ENCODE measurements at places on chromosomes 4 and X.
A peak's percentile ranks its signal among the peaks of the same experiment; 100 is the strongest.

GRCh38 chrX:146064156-146064555 lies 246.5 kb downstream of the SLITRK2 start:
- DNase-seq: no peak

DNA sequence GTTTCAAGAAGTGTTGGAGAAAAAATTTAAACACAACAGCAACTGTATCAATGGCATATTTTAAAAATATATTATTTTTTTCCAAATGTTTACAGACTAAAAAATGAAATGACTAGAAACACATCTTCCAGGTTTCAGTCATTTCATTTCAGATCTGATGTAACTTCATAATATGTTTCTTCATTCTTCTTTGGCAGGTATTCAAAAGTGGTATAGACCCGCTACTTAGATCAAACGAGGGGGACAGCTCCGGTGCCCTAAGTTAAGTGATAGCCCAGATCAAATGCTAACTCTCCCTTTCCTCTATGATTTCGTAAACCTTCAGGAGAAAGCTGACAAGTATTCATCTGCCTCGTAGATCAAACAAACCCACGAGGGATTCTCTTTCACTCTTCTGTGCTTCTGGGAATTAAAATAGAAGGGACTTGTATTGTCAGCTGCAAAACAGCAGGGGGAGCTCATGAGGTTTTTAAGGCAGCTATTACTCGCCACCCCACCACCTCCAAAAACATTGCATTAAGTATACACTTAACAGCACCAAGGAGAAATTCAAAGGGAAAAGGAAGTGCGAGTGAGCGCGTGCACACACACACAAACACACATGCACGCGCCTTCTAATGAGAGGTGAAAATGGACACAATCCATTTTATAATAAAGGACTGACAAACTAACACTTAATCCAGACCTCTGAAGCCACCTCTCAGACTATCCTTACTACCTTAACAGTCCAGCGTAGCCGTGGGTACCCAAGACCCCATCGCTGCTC lies 21.4 kb downstream of the HELT start:
- DNase-seq: peak; percentile 50

GRCh38 chr4:5921981-5922380 lies 29.1 kb upstream of the CRMP1 start:
- no peak for DNase-seq

DNA sequence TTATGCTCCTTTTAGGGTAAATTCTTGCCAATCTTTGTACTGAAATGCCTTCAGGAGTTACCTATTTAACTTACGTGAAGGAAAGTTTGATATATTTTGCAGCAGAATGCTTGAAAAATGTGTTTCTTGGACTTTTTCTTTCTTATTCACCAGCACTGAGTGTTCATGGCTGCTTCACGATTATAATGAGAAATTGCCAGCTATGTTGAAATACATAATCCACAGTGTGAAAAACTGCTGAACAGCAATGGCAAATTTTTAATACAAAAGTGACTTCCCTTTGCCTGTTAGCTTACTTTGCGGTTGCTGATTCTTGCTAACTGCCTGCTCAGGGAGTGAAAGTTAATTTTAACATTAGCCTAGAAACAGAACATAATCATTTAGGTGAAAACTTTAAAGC lies 153.8 kb upstream of the SLC4A4 start:
- no peak for DNase-seq

DNA sequence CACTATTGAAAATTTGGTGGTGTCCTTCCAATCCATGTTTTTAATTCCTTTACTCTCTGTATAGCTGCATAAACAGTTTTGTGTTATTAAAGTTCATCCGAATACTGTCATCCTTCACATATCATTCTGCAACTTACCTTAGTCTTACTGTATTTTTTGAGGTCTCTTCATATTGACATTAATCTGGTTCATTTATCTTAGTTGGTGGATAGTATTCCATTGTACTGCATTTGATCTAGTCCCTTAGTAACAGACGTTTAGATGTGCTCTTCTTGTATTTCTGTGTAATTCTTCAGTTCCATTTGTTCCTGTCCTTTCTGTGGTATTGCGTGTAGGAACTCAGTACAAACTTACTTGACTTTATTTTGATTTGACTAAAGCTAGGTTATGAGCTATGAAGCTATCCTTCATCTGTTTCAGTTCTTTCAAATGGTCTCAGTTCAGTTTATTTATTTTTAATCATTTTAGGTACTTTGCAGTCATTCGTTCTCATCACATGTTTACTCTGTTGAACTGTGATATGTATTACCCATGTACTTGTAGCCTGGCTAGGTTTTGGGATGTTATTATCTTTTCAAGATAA lies 41.3 kb downstream of the RAPGEF2 start:
- DNase-seq: no peak

- no peak for DNase-seq
These were observed 60.9 kb downstream of the GLRA2 start for GRCh38 chrX:14590216-14590615.

- no peak for DNase-seq
These were observed 52.1 kb downstream of the LEF1 start for GRCh38 chr4:108116423-108117168.

- no peak for DNase-seq
These were observed 81.4 kb downstream of the AMELX start for GRCh38 chrX:11374570-11374969.

DNA sequence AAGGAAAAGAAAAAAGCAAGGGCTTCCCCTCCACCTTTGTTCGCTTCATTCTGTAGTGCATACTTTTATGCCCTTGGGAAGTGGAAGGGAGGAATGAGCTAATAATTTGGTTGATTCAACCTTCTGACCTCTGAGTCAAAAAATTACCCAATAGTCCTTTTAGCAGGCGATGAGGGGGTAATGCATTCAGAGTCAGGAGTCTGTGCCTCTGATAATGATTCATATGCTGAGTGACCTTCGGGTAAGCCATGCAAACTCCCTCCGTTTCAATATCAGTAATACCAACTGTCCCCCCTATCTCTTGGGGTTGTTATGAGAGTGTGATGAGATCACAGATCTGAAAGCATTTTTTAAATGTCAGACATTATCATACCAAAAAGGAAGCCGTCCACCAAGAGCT lies 41.6 kb upstream of the ACSL4 start:
- no peak for DNase-seq

GRCh38 chr4:8410641-8411271 lies 29.8 kb downstream of the ACOX3 start:
- peak; percentile 34 for DNase-seq

Measured in NCI-H2081 (cell line).